Naive thymus-derived CD4-positive, alpha-beta T cell (primary cell): ENCODE measurements at places on chromosomes 11 and 22. TPM values are rescaled to one million over a fixed set of nuclear protein-coding genes. Genes with fewer than 3 reads are reported as not detected.

GRCh38 chr11:41775296-41775695, 315.8 kb upstream of the LRRC4C start:
- no peaks in the 10 kb centered on the region for H3K4me1 ChIP-seq
- no peaks in the 10 kb centered on the region for H3K27me3 ChIP-seq

DNA sequence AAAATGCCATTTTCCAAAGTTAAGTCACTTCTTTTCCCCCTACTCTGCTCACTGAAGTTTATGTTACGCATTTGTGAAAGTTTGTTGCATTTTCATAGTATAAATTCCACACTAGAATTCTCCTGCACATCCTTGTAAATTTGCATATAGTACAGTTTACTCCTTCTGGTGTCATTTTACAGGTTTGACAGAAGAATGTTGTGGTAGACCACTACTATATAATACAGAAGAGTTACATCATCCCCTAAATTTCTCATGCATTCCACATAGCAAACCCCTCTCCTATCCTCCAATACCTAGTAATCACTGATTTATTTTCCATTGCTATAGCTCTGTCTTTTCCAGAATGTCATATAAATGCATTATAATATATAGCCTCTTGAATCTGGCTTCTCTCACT, 64.5 kb downstream of the CCDC73 start:
- no peaks in the 10 kb centered on the region for H3K4me1 ChIP-seq
- no peak overlapping the region for H3K27ac ChIP-seq
- H3K36me3 ChIP-seq, result no peaks in the 10 kb centered on the region
- DNase-seq, result no peak
- no peaks in the 10 kb centered on the region for H3K27me3 ChIP-seq

GRCh38 chr11:57421805-57422204, 5.1 kb downstream of the SLC43A3 start:
- H3K27ac ChIP-seq, result no peak overlapping the region
- H3K4me1 ChIP-seq, result peaks cover 24% of the 10 kb centered on the region
- peaks cover 3% of the 10 kb centered on the region for H3K36me3 ChIP-seq
- no peak for DNase-seq

GRCh38 chr11:57874981-57875380, 113.4 kb downstream of the CTNND1 start:
- H3K36me3 ChIP-seq, result no peaks in the 10 kb centered on the region
- H3K4me3 ChIP-seq, result no peak overlapping the region
- DNase-seq, result no peak

- H3K27ac ChIP-seq, result no peak overlapping the region
- H3K4me1 ChIP-seq, result no peaks in the 10 kb centered on the region
- H3K36me3 ChIP-seq, result no peaks in the 10 kb centered on the region
- DNase-seq, result no peak
- no peaks in the 10 kb centered on the region for H3K27me3 ChIP-seq
These were observed 97.9 kb upstream of the TENM4 start for GRCh38 chr11:79538775-79539174.

GRCh38 chr22:20552443-20553401, 45.3 kb downstream of the MED15 start:
- peaks cover 98% of the 10 kb centered on the region for H3K4me1 ChIP-seq
- DNase-seq, result no peak
- peak overlapping the region; percentile 69 for H3K27ac ChIP-seq
- peak overlapping the region; percentile 61 for H3K4me3 ChIP-seq

DNA sequence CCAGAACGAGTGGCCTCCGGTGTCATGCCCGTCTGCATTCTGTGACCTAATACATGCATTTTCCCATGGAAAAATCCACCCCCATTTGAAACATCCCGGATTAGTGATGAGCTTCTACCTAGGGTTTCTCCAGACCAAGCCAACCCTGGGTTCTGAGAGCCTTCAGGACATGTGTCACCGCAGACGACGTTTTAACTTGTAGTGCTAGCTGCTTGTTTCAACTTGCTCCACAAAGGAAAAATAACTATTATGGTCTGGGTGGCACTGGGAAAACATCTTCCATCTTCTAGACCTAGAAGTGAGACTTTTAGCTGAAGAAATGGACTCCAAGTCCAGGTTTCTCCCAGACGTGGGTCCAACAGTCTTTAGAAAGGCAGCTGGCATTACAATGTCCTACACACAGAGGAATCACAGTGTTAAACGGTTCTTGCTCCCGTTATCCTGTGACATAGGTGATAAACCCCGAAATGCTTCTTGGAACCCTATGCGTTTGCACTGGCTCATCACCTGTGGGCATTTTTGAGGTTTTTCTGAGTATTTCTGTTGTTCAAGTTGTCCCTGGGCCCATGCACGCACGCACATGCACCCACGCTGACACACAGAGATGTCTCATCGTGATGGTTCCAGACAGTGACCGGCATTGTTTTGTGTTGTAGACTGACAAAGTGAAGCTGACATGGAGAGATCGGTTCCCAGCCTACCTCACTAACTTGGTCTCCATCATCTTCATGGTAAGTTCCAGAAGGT, 46.6 kb upstream of the FADD start:
- DNase-seq, result no peak
- H3K27me3 ChIP-seq, result no peaks in the 10 kb centered on the region
- H3K27ac ChIP-seq, result no peak overlapping the region
- no peaks in the 10 kb centered on the region for H3K36me3 ChIP-seq
- no peak overlapping the region for H3K4me3 ChIP-seq

GRCh38 chr22:30186510-30186909, 60.0 kb downstream of the LIF start:
- H3K4me1 ChIP-seq, result no peaks in the 10 kb centered on the region
- no peak for DNase-seq
- H3K4me3 ChIP-seq, result no peak overlapping the region

Gene BATF2
- total RNA-seq, result not detected

Gene SART1
- 102 TPM for total RNA-seq
